ENCODE measurements at places on chromosomes 13 and 19.
A peak's percentile ranks its signal among the peaks of the same experiment; 100 is the strongest.

- no peak for DNase-seq
Measured at GRCh38 chr13:98039261-98039660, 85.8 kb downstream of the IPO5 start.

- DNase-seq, result no peak
Measured at GRCh38 chr19:41941410-41942202, 13.4 kb upstream of the ERFL start.

GRCh38 chr13:90118467-90119071 is 1228.9 kb upstream of the MIR17HG start:
- no peak for DNase-seq

DNA sequence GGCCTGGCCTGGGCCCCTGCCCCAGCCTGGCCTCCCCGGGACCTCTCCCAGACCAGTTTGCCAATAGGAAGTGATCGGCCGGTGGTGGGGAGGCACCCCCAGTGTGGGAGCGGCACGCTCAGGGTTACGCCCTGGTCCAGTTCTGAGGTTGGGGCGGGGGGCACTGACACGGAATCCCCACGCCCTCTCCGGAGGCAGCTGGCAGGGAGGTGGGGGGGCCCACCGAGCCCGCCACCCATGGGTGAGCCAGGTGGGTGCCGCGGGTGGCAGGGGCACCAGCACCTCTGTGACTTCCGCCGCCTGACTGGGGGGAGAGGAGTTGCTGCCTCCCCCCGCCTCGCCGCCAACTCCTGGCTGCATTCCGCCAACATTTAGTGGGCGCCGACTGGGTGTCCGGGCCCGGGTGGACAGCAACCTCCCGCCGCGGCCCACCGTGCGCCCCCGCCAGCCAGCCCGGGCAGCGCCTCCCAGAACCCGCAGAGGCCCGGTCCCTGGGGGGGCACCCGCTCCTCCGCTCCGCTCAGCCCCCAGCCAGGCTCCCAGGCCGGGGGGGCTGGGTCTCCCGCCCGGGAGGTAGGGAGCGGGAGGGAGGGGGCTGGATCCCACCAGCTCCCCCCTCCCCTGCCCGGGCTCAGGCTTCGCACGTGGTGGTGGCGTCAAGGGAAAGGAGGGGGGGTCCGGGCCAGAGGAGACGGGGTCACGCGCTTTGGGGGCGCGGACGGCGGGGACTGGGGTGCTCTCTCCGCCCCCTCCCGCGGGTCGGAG is 2.0 kb downstream of the ZBTB7A start:
- peak; percentile 50 for DNase-seq

- no peak for DNase-seq
Measured at GRCh38 chr19:2282862-2283237, 875 bp upstream of the PEAK3 start.

DNA sequence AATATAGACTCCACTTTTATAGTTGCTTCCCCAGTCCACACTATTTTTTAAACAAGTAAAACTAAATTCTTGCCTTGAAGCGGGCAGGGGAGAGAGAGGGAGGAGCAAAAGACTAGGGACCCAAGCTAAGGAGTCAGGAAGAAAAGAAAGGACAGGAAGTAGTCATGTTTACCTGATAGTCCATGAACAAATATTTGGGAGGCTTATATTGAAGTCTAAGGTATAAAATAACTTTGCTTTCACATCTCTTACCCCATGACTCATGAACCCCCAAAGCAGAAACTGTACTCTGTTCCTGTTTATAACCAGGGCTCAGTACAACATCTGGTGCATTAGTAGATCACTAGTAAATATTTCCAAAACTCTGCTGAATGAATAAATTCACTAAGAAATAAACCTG is 67.3 kb downstream of the ZAR1L start:
- DNase-seq, result no peak

DNA sequence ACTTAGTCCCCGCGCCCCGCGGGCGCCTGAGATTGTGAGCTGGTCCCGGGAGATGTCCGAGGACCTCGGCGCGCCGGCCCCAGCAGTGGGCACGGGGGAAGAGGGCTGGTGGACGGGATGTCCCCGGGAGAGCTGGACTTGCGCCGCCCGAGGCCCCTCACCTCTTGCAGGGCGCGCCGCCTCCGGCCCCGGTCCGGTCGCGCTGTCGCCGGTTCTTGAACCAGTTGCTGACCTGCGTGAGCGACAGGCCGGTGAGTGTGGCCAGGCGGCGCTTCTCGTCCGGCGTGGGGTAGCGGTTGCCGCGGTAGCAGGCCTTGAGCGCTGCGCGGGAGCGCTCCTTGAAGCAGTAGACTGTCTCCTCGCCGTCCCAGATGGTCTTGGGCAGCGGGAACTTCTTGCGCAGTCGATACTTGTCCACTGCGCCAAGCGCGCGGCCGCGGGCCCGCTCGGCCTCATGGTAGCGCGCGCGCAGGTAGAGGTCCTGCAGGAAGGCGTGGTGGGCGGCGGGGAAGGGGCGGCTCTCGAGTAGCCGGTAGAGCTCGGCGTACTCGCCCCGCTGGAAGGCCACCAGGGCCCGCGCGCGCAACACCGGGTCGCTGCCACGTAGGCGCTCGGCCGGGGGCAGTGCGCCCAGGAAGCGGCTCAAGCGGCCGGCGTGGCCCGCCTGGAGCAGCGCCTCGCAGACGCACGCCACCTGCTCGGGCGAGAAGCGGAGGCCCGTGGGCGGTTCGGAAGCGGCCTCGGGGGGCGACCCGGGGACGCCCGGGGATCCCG is 984 bp downstream of the SIX5 start:
- peak; percentile 36 for DNase-seq

GRCh38 chr19:13269348-13269747 is 119.1 kb downstream of the IER2 start:
- no peak for DNase-seq

GRCh38 chr19:12629215-12629614 is 18.5 kb downstream of the ZNF791 start:
- DNase-seq, result no peak

DNA sequence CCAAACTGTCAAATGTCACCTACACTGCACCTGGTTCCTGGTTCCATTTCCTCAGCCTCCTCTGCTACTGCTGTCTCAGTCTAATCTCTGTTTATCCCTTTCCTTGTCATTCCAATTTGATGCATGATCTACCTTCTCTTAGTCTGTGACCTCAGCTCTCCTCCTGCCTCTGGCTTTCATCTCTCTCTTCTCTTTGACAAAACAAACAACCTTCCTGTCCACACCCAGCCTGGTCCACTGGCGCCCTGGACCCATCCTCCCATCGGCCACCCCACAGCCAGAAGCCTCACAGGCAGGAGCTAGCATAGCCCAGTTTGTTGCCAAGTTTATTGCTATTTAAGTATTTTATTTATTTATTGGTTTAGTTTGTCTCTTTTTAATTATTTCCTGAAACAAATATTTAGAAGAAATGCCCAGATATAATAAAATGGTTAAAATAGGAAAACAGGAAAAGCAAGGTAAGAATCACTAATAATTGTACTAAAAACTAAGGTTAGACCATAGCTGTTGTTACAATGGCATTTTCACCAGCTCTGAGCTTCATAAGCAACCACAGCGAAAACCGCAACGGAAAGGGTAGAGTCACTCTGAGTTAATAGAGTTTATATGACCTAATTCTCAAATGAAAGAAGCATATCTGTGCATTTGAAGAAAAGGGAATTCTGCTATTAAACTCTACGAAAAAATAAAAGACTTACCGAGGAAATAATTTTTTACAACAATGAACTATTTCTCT is 68.6 kb downstream of the EFNB2 start:
- DNase-seq, result no peak

DNA sequence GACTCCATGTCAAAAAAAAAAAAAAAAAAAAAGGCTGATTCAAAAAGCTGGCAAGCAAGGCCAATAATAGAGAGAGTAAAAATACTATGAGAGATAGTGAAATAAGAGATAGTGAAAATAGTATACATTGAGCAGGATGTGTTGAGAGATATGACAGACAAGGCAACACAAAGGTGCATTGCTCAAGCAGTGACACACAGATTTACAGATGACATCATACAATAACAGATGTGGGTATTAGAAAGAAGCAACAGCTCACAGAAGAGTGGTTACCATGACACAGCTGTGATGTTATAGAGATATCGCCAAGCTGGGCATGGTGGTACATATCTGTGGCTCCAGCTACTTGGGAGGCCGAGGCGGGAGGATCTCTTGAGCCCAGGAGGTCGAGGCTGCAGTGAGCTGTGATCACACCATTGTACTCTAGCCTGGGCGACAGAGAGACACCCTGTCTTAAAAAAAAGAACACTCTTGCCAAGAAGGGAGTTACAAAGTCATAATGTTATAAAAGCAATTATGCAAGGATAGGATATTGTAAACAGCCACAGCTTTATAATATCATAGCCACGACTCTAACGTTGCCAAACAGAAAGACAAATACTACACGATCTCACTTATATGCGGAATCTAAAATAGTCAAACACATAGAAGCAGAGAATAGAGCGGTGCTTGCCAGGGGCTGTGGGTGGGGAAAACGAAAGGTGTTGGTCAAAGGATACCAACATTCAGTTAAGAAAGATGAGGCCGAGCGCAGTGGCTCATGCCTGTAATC is 10.3 kb downstream of the TNFSF9 start:
- DNase-seq, result no peak

GRCh38 chr13:44409595-44409994 is 36.0 kb downstream of the SERP2 start:
- no peak for DNase-seq

DNA sequence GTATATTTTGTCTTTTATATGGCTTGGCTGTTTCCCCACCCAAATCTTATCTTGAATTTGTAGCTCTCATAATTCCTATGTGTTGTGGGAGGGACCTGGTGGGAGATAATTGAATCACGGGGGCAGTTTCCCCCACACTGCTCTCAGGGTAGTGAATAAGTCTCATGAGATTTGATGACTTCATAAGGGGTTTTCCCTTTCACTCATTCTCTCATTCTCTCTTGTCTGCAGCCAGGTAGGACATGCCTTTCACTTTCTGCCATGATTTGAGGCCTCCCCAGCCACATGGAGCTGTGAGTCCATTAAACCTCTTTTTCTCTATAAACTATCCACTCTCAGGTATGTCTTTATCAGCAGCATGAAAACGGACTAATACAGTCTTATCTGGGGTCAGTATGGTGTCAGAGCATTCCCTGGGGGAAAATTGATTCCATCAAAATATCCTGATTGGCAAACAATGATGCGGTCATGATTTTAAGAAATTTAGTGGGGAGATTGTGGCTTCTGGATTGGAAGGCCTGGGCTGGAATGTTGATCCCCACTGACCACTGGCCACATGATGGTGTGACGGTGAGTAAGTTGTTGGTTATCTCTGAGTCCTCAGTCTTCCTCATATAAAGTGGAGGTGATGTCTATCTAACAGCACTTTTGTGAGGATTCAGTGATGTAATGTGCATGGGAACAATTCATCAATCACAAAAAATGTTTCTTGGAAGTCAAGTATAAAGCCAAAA is 27.5 kb upstream of the ANKRD10 start:
- DNase-seq, result peak; percentile 48

GRCh38 chr13:50574731-50575130 is 268.8 kb downstream of the DLEU7 start:
- no peak for DNase-seq

GRCh38 chr13:42218576-42218975 is 53.4 kb upstream of the AKAP11 start:
- no peak for DNase-seq

- no peak for DNase-seq
Measured at GRCh38 chr13:88339271-88339741, 668.1 kb downstream of the SLITRK5 start.

- no peak for DNase-seq
Measured at GRCh38 chr13:98826146-98826545, 73.7 kb upstream of the SLC15A1 start.

DNA sequence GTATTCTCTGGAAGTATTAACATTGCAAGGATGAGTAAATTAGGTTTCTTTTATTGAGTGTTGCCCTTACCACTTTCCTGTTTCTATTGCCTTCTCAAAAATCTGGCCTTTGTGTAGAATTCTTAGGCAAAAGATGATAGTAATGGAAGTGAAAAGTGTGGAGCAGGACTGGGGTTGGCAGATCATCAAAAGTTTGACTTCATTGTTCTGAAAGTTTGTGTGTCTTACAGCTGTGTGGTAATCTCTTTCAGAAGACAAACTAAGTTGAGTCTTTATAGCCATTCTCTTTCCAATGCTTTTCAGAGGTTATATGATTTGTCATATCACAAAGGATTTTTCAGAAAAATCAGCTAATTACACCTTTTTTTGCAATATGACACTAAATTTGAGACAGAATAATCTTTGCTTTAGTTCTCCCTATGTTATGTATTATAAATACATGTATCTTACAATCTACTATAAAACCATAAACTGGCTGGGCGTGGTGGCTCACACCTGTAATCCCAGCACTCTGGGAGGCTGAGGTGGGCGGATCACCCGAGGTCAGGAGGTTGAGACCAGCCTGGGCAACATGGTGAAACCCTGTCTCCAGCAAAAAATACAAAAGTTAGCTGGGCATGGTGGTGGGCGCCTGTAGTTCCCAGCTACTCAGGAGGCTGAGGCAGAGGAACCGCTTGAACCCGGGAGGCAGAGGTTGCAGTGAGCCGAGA is 8.7 kb upstream of the KCNRG start:
- no peak for DNase-seq

DNA sequence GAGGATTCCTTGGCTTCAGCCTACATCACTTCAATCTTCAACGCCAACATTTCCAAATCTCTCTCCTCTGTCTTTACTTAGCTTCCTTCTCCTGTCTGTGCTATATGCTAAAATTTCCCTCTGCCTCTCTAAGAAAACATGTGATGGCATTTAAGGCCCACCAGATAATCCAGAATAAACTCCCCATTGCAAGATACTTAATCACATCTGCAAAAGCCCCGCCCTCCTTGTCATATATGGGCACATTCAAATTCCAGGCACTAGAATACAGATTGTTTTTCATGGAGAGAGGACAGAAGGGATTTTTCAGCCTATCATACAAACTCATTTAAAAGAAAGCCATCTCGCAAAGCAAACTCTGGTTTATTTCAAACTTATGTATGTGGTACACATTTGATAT is 16.2 kb downstream of the ARGLU1 start:
- DNase-seq, result no peak

DNA sequence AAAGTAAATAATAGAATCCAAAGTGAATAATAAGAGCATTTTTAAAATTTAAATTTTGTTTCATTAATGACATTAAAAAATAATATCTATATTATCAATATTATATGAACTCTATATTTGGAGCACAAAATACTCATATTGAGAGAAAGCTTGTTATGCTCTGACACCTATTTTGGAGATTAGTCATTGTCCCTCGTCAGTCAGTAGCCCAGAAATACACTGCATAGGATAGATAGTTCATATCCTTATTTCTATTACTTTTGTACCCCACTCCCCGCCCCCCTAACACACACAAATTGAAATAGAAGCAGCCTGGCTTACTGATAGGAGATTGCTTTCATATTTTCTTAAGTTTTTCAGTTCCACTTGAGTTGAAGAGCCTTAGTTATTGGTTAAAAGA is 652.8 kb downstream of the PCDH9 start:
- DNase-seq, result no peak

GRCh38 chr19:10712045-10712444 is 5.8 kb upstream of the DNM2 start:
- no peak for DNase-seq

GRCh38 chr13:68697551-68697950 is 1410.1 kb upstream of the ATXN8OS start:
- DNase-seq, result no peak

Data from suppressor macrophage treated with lipopolysaccharide for 1 hour (primary cell).